ENCODE measurements at places on chromosomes 3 and 15.

GRCh38 chr15:88241461-88241860, 15.1 kb downstream of the NTRK3 start:
- no peak for DNase-seq

DNA sequence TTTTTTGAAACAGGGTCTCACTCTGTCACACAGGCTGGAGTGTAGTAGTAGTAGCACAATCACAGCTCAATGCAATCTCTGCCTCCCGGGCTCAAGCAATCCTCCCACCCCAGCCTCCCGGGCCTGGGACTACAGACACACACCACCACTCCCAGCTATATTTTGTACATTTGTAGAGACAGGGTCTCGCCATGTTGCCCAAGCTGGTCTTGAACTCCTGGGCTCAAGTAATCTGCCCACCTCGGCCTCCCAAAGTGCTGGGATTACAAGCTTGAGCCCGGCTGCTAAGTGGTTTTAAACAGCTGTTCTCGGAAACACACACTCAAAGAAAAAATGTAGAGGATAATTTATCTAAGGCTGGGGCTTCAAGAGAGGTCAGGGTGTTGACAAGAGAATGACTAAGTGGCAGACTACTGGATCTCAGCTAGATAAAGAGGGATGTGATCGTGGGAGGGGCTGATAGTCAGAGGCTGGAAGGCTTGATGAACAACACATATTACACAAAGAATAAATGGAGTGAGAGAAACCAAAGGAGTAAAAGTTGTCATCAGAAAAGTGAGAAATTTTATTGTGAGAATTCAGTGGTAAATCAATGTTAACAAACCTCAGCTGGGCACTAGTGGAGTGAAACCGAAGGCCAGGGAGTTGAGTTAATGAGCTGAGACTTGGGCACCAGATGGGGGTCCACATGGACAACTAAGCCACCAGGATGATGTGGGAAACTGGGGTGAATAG, 6.7 kb downstream of the CCR5AS start:
- DNase-seq = no peak

GRCh38 chr15:82181371-82181770, 81.2 kb downstream of the EFL1 start:
- no peak for DNase-seq

DNA sequence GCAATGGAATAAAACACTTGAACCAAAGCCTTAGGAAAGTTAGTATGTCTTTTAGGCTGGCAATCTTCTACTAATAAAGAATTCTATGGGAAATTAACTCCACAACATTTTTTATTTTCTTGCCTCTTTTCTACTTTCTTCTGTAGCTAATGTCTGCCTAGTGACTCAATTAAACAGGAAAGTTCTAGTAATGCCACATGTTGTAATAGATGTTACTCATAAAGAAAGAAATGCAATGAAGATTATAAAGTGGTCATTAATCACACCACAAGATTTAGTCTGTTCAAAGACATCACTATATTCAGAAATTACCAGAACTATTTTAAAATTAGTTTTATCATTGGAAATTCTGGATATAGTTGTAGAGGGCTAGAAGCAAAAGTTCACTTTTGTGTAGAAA, 329.7 kb downstream of the SI start:
- no peak for DNase-seq

DNA sequence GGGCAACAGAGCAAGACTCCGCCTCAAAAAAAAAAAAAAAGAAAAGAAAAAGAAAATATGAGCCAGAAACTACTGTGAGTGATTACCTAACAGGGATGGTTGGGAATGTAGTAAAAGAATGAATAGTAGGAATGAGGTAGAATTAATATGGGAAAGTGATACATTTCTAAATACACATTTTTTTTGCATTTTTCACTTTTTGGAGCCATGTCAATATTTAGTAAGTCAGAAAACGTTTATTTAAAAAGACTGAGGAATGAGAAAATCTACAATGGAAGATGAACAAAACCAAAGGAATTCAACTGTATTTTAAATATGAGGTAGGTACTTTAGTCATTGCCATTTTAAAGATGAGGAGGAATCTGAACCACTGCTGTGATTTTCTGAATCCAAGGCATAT, 817.2 kb upstream of the CADM2 start:
- no peak for DNase-seq

DNA sequence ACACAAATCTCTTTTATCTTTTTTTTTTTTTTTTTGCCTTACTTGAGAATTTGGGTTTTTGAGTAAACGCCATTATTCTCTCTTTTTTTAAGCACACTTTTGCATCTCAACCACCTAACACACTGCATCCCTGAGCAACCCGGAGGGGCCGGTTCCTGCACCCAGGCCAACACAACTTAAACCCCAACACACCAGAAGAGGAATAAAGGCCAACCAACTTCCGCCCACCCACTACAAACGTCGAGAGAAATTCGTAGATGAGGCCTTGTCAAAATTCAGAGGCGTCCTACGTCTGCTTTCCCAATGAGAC, 389 bp upstream of the CCNB2 start:
- no peak for DNase-seq

DNA sequence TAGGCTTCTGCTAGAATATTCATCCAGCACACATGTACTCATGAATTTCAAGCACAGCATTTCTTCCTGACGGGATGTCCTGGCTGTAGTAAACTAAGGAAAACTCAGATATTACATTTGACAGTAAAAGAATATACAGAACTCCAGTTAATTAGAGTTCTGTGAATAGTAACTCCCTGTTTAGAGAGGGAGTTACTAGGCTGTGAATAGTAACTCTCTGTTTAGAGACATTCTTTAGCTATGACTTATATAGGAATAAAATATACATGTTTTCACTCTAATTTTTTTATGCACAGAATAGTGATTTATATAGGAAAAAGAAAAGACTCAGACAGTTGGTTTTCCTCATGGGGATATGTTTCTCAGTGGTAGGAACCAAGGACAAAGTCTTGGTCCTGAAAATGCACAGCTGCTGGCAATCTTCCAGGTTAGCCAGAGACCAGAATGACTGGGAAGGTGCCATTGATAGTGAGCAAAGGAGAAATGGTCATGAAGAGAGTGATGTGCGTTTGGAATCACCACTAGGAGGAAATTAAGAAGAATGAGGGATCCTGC, 480.7 kb upstream of the THBS1 start:
- no peak for DNase-seq

DNA sequence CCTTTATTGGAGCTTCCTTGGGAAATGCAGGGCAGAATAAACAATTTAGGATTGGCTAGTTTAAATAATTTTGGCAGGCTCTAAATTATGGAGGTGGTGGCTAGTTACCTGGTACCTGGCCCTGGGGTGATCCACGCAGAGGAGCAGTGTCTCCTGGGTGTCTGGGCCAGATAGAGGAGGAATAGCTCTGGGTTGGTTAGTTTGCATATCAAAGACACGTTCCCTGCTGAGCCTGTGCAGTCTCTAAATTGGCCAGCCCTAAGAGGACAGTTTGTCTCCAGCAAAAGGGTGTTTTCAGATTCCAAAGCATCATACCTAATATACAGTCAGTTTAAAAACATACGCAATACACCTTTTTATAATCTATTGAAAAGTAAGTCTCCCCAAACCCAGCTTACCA, 333.3 kb upstream of the TPM1 start:
- no peak for DNase-seq

DNA sequence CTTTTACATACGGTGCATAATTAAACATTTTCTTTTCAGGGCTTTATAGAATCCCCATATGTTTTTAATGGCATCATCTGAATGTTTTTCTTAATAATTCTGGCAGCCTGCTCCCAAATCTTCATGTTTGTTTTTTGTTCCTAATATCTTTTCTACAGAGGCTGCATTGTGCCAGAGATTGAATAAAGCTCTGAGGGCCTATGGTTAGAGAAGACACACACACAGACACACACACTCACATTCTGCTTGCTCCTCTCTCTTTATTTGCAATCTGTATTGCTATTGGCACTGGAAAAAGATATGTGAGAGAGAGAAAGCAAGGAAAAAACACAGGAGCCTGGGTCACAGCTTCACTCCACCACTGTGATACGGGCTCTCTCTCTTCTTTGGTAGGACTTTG, 136.0 kb downstream of the MECOM start:
- no peak for DNase-seq

- DNase-seq = no peak
Measured at GRCh38 chr3:4981294-4981664, 2.0 kb downstream of the BHLHE40 start.

GRCh38 chr15:53976844-53977392, 1.3 kb upstream of the UNC13C start:
- no peak for DNase-seq

GRCh38 chr3:28028554-28028953, 212.9 kb upstream of the CMC1 start:
- DNase-seq = no peak

- no peak for DNase-seq
Measured at GRCh38 chr3:124424396-124424795, 305.9 kb upstream of the UMPS start.

GRCh38 chr15:90650956-90651689, 66.0 kb upstream of the BLM start:
- DNase-seq = no peak

GRCh38 chr3:16048435-16049318, 125.8 kb upstream of the GALNT15 start:
- no peak for DNase-seq

GRCh38 chr3:179801263-179801662, 148.4 kb downstream of the USP13 start:
- no peak for DNase-seq

GRCh38 chr3:157464321-157464720, 27.7 kb downstream of the PTX3 start:
- no peak for DNase-seq

GRCh38 chr15:87154761-87155160, 1075.1 kb downstream of the AGBL1 start:
- DNase-seq = no peak

GRCh38 chr3:157465741-157466140, 29.1 kb downstream of the PTX3 start:
- DNase-seq = no peak

DNA sequence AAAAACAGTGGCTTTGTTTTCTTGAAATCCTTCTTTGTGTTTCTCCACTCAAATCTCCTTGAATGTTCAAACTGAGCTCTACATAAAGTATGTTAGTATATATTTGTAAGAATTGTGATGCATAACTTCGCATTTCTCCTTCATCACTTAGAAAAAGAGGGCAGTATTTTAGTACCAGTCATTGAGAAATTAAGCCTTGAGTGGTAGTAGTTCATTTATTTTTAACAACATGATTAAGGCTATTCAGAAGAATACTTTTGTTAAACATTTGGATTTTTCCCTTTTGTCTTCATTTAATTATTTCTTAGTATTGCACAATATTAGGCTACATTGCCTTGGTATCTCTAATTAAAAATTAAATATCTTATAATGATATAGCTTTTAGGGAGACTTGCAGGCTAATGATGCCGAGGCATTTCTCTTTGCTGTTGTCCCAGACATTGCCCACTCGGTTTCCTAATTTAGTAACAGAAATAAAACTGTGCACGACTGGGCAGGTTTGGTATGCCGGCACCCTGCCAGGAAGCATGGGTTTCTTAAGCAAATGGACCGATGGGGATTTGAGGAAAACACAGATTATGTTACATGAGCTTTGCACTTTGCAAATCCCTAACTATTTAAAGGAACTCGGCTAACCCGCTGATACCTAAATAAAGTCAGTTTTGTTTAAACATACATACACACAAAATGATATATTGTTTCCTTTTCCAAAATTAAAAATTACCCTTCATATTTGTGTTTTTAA, 54.7 kb downstream of the LRRC28 start:
- peak; percentile 87 for DNase-seq

DNA sequence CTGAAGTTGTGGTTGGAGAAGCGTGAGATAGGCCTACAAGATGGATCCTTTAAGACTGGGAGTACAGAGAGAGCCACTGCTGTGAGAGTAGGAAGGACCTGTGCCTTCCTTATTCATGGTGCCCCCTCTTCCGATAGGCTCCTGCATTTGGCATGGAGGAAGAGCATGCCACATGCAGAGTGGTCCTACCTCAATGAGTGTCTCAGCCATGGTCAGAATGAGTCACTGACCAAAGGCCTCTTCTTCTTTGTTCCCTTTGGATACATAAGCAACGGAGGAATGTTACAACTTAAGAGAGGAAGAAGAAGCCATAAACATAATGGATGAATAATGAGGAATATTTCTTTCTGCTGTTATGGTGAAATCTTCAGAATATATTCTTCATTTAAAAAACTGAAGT, 681.2 kb upstream of the GRM7 start:
- DNase-seq = no peak

DNA sequence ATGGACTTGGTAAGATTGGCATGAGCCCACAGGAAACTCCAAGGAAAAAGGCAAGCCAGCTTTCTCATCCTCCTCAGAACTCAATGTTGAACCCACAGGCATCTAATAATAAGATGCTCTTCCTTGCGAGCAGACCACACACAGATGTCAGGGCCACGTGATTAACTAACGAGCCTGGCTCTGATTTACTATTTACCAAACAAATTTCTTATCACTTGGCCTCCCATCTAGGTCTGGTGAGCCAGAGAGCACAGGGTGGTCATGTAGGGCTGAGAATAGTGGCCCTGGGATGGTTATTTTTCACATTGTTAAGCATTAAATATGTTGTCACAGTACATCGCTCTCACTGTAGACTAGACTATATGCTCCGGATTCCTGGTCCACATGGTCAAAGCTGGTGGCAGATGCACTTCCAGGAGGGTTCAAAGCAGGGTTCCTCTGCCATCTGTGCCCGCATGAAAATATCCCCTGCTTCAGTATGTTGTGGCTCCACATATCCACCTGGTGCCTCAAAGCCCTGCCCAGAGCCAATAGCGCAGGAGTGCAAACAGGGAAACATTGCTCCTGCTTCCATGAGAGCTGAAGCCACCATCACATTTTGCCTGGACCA, 472.5 kb upstream of the WNT5A start:
- DNase-seq = no peak

DNA sequence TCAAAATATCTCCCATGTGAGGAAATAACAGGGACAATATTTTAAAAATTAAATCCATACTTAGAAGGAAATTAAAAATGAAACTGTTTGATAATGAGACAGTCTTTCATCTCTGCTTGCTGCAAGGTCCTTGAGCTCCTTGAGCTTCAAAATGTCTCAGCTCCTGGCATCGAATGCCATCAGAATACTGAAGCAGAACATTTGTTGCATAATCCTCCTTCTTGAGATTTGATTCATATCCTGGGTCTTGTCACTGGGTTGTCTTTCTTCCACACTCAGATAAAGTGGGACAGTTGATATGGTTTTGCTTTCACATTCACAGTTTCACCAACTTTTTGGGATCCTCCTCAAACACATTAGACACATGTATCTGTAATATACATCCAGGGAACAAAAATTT, 27.8 kb downstream of the COL8A1 start:
- DNase-seq = no peak

GRCh38 chr3:126570103-126570541, 11.4 kb upstream of the C3orf22 start:
- no peak for DNase-seq

- no peak for DNase-seq
Measured at GRCh38 chr3:24714436-24714835, 219.8 kb upstream of the THRB start.

DNA sequence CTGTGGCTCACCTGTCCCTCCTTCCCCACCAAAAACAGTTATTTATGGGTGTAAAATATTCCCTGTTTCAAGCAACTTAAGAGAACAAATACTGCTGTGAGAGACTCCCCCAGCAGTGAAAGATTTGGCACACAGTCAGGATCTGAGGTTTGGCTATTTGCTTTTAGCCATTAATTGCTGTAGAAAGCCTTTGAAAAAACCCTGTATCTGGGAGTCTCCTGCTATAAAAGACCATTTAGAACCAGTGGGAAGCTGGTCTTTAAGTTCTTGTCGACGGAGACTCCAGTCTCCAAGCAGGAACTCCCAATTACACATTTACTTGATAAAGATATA, 55.1 kb upstream of the PCSK6 start:
- no peak for DNase-seq

- no peak for DNase-seq
Measured at GRCh38 chr3:172287937-172288477, 160.2 kb downstream of the GHSR start.
